ENCODE measurements at places on chromosomes 3 and 15.
A peak's percentile ranks its signal among the peaks of the same experiment; 100 is the strongest.

DNA sequence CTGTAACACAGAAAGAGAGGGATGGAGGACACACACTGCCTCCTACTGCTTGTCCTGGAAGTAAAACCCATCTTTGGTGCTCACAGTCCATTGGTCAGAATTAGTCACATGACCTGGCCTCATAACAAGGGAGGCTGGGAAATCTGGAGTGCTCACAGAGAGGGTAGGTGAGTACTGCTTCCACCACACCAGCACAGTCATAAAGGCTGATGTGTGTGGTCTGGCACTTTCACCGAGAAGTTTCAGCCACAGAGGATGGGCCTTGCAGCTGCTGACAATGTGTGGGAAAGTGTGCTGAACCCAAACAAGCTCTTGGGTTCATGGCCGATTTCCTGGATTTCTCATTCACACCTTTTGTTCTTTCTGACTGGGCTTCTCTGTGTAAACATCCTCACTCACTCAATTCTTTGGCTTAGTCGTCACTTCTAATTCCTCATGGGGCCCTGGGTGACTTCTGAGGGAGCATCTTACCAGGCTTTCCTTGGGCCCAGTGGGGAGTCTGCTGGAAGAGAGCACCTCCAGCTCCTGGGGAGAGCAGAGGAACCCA, 100.7 kb downstream of the ASB7 start:
- DNase-seq = peak; percentile 59

DNA sequence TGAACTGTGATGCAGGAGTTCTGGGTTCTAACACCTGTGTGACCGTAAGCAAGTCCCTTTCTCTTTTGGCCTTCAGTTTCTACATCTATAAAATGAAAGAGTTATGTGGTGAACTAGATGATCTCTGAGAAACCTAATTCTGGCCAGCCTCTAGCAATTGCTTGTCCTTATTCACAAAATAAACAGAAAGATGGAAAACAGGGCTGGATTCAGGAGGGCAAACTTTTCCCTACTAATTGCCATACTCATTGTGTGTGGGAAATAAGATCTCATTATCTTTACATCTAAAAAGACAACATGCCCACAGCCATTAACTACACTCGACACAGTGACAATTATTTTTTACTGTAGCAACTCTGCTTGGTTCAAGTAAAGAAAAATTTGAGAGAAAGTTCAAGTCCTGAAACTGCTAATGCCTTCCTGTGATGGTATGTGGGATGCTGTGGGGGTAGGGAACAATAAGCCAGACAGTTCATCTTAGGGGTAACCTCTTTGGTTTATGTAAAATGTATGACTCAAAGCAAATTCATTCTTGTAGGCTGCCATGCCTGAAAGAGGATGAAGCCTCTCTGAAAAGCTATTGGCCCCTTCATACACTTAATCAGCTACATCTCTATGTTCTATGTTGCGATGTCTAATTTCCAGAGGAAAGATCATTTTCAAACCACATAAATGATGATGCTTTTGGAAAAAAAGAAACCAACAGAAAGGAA, 177.6 kb upstream of the BCL6 start:
- DNase-seq = no peak

DNA sequence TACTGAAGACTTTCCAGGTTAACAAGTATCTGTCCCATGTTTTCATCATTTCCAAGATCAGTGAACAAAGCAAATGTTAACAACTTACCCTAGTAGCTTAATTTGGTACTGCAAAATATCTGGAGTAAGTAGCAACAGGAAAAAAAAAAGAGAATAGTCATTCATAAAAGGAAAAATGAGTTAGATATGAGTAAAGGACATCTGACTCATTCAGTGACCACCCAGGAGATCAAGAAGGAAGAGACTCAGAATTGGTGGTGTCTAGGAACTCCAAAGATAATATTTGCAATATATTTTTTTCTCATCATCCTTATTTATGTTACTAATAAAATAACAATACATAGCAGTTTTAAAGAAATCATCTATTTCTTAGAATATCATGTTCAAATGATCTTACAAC, 253.8 kb upstream of the COL8A1 start:
- no peak for DNase-seq

DNA sequence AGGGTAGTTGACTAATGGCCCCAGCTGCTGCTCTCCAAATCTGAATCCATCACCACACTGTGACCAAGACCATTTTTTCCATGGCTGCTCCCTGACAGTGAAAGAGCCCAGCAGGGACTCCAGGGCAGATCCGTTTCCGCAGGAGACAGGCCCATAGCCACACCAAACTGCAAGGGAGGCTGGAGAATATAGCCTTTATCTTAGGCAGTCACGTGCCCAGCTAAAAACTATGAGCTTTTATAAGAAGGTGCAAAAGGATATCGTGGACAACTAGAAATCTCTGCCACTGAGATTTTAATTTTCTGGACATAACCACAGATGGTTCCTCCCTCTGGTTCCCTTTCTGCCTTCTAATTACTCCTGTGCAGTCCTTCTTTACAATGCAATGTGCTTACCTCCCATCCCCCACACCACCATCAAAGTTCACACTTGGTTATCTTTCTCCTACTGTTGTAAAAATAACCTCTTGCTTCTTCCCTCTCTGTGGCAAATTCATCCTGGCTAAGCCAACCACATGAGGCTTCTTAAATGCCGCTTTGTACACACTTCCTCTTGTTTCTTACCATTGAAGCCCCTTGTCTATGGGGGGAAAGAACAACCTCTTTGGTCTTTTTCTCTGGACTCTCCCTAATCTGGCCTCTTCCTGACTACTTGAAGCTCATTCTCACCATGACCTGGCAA, 233.7 kb downstream of the SHQ1 start:
- DNase-seq = no peak

- no peak for DNase-seq
These were observed 23.1 kb downstream of the SST start for GRCh38 chr3:187646906-187647660.

DNA sequence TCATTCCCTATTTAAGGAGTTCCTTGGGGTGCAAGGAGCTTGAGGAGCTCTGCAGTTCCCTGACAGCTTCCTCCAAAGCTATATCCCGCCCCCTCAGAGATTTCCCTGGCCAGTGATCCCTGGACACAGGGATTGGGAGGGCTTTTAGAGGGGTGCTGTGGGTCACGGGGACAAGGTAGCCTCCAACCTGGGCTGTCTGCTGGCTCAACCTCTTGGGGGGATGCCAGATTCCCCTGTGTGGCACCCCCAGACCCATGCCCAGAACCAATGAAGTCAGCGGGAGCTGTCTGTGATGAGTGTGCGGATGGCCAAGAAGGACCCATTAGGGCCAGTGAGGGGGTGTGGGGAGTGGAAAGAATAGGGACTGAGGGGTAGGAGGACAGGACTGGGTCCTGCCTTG, 21.0 kb upstream of the ATP2B2 start:
- DNase-seq = no peak

GRCh38 chr3:3745693-3746092, 53.5 kb upstream of the LRRN1 start:
- no peak for DNase-seq

DNA sequence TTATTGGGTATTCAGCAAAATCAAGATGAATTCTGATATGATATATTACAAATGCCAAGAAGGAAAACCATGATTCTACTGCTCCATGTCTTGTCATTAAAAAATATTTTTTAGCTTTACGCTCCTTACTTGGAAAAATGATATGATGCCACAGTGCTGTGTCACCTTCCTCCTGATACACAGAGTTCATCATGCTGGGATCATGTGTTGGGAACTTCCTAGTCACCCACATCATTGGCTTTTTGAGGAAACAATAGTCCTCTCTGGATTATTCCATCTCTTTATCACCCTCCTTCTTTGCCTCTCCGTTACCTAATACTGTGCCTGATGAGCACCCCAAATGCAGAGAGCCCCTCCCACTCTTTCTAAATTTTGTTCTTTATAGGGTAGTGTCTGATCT, 94.3 kb upstream of the PFN2 start:
- DNase-seq = no peak

- no peak for DNase-seq
These were observed 3.8 kb downstream of the CMTM7 start for GRCh38 chr3:32395496-32395895.

DNA sequence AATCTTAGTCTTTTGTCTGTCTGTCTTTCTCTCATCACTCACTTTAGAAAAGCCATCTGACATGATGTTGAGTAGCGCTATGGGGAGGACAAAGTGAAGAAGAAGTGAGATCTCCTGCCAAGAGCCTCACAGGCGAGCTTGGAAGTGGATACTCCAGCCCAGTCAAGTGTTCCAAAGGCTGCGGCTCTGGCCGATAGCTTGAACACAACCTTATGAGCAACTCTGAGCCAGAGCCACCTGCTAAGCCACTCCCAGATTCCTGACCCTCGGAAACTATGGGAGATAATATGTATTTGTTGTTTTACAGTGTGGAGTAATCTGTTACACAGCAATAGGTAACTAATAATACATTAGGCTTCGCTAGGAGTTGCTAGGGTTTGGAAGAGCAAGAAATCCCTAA, 76.2 kb downstream of the MB21D2 start:
- DNase-seq = no peak

DNA sequence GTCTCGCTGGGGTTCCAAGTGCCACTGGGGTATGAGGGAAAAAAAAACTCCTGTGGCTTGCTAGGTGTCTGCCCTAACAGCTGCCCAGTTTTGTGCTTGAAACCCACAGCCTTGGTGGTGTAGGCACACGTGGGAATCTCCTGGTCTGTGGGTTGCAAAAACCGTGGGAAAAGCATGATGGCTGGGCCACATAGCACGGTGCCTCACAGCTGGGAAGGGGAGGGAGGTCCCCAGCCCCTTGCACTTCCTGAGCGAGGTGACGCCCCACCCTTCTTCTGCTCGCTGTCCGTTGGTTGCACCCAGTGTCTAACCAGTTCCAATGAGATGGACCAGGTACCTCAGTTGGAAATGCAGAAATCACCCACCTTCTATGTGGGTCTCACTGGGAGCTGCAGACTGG, 144.3 kb downstream of the KBTBD8 start:
- DNase-seq = no peak

DNA sequence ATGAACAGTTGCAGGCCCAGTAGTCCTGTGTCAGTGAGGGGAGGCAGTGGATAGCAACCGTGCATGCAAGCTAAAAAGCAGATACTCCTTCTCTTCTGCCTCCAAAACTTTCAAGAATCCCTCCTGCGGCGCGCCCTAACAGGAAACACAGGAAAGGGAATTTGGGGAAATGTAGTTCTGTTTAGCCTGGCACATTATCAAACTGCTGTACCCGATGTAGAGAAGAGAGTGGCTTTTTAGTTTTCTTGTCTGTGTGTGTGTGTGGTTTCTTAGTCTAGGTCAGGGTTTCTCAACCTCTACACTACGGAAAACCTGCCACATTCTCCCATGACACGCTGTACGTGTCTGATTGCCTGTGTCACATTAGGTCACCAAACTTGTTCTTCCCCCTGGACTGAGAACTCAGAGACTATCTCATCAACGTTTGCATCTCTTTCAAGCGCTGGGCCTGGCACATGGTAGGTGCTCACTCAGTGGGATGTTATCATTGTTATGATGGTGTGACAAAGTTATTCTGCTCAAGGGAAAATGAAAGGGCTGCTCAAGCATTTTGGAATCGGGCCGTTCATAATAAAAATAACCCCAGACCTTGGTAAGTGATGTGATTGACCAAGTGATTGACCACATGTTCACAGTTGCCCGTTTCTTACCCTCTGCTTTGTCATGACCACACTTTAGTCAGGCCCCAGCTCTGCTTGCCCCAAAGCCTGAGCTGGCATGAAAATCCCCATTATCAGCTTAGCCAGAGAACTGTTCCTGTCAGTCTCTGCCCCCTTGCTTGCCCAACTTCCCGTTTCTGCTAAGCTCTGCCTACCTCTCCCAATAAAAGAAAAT, 33.2 kb downstream of the TM4SF4 start:
- DNase-seq = no peak

DNA sequence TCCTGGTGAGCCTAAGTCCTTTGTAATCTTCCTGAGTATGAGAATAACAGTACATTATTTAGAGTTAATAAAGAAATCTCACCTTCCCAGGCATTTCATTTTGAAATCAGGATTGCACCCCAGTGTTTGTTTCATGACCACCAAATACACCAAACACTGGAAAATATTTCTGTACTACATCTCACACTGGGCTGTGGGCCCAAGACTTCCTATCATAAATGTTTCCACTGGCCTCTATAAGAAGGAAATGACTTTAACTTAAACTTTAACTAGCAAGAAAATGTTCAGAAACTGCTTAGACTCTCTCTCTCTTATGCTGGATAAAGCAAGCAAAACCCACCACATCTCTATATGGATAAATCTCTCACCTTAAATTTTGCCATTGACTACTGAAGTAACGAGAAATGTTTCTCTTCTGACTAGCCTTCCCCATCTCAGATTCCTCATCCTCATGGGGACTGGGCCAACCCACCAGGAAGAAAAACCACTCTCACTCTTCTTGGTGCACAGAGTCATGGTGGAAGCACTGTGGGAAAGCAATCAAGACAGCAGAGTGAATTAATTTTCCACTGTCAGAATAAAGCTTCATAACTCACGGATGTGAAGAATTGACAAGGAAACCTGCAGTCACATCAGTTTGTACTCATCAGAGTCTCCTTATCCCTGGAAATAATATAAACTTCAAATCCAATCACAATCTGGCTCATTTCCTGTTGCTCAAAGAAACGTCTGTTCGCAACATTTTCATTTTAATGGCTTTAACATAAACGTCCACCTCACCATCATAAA, 859.6 kb downstream of the EPHA3 start:
- no peak for DNase-seq

DNA sequence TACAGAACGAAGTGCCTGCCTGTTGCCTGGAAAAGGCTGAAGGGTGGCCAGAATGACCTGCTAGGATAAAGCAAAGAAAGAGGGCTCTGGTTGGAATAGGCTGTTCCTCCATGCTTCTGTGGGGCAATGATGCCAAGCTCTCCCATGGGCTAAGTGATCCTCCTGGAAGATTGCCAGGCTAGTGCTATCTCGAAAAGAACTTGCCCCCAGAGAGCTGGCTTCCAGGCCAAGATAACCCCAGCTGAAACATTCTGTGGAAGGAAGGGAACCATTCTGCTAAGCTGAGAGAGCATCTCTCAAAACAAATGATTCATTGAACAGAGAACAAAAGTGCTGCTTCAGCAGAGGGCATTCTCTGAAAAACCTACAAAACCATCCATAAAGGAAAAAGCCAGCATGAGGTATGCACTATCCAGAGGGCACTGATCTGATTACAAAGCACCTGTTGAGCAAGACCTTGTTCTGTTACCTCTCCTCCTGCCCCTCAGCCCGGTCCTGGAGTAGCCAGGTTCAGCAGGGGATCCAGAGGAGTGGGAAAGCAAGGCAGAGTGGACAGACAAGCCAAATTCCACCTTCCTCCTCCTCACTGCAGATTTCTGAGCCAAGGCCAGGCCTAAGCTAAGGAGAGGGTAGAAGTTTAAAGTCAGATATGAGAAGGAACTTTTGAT, 31.9 kb upstream of the SPRED1 start:
- no peak for DNase-seq

DNA sequence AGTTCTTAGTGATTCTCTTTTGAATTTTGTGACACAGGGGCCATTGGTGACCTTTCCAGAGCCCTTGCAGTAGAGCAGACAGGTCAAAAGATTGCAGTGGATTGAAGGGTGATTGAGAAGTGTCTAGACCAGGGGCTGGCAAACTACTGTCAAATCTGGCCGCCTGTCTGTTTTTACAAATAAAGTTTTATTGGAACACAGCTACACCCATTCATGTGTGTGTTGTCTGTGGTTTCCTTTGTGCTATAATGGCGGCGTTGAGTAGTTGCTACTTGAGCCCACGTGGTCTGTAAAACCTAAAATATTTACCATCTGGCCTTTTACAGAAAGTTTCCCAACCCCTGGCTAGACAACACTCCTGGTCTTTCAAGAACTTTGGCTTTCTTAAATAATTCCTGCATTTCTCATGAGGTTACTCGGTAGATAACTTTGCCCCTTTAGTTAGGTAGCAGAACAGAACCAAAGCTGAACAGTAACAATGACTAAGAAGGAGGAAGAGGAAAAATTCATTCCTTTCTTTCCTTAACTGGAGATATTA, 265.1 kb upstream of the NR2E3 start:
- no peak for DNase-seq

Measured in RWPE2 (cell line).